ENCODE measurements at places on chromosomes 1 and 21.
A peak's percentile ranks its signal among the peaks of the same experiment; 100 is the strongest.

GRCh38 chr1:29157269-29157601 lies 24.5 kb downstream of the SRSF4 start:
- no peak for DNase-seq

GRCh38 chr1:218611916-218612585 lies 266.9 kb downstream of the TGFB2 start:
- no peak for DNase-seq

DNA sequence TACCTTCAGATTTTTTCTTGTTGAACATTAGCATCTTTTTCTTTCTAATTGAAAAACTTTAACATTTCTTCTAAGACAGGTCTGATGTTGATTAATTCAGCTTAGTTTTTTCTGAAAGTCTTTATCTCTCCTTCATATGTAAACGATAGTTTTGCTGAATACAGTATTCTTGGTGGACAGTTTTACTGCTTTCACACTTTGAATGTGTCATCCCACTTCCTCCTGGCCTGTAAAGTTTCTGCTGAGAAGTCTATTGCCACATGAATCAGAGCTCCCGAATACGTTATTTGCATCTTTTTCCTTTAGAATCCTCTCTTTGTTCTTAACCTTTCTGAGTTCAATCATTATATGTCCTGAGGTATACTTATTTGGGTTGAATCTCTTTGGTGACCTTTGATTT lies 344.2 kb downstream of the OLFM3 start:
- no peak for DNase-seq

DNA sequence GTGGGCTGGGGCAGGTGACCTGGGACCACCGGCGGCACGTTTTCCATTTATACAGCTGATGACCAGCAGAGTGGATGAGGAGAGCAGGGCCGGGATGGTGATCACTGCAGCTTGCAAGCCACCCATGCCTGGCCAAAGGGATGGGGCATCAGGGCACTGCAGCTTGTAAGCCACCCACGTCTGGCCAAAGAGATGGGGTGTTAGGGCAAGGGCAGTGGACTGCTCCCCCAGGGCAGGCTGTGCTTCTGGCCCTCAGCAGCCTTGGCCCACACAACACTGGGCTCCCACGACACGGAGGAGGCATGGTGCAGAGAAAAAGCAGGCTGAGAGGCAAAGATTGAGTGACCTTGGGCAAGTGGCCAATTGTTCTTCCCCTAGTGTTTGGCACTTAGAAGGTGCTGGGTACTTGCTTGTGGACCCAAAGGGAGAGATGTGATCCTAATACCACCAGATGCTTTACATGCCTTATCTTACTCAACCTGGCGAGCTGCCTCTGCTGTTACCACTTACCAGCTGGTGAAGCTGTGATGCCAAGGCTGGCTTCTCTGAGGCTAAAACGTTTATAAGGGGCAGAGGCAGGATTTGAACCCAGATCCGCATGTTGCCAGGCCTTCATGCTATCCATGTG lies 48.3 kb downstream of the TRIM62 start:
- DNase-seq, result no peak

DNA sequence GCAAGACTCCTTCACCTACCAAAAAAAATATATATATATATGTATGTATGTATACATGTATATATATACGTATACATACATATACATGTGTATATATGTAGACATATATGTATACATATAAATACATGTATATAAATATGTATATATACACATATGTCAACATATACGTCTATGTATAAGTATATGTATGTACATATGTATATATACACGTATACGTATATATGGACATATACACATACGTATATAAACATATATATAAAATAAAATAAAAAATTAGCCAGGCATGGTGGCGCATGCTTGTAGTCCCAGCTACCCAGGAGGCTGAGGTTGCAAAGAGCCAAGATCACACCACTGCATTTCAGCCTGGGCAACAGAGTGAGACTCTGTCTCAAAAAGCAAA lies 31.6 kb downstream of the BRWD1 start:
- DNase-seq, result no peak

DNA sequence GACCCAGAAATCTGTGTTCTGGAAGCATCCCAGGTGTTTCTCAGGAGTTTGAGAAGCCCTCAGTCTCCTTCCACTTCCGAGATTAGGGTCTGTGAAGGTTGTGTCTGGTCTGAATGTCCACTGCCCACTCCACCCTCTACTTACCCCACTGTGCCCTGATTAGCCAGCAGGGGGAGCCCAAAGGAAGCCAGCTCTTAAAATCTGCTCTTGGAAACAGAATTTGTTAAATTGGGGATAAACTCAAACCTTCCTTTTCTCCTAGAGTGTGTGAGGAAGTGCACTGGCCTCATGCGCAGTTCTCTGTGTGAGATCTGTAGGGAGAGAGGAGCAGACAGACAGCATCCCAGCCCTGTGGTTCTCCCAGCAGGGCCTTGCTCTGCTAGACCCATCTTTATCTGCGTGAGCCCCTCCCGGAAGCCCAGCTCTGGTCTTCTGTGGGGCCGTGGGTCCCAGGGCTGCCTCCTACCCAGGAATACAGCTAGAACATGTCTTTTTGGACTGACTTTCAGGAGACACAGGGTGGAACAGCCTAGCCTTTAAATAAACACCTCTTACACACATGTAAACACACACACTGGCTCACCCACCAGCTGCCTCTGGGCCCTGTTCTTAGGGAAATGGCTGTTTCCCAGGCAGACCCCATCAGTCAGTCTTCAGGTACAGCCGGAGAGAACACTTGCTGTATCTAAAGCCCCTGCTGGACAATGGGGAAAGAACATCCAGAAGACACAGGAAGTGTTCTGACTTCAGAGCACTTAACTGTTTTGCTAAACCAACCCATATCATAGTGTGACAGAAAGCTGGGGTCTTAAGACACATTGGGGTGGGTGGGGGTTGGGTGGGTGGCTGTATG lies 52.2 kb downstream of the SMYD2 start:
- DNase-seq, result peak; percentile 59

DNA sequence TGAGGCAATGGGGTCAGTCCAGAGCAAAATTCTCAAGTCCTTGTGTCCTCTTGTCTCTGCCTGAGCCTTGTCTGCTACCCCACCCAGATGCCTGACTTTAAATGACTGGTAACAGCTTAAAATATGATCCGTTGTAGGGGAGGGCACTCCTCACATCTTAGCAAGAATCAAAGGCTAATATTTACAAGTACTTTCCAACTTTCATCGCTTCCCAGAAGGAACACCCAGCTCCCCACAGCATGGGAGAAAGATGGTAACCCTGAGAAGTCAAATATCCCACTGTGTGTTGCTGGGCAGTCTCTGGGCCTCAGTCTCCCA lies 5.2 kb downstream of the ECE1 start:
- no peak for DNase-seq

DNA sequence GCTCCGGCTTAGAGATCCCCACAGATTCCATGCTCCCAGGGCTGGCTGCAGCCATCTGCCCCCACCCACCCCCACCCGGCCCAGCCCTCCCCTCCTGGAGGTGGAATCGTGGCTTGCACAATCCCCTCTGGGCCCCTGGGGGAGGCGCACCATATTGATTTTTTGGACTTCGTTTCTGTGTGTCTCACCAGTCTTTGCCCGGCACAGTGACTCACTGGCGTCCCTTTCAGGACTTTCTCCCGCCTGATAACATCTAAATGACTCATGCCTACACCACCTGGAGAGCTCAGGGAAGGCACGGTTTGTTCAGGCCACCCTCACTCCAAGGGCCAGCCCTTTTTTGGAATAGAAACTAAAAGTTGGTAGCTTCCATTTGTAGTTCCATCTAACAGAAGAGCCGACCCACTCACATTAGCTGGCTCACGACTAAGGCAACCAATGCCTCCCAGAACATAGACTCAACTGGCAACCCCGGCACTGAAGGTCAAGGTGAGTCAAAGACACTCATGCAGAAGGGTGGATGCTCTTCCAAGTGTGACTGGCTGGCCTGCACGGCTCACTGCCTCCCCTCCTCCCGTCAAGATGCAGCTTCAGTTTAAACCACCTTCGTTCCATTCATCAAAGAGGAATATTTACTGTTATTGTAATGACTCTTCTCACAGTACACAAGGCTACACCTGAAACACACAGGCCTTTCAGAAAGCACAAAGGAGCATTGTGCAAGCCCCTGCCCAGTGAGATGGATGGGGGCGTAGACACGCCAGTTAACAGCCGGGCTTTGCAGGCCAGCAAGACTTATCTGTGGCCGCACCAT lies 18.1 kb upstream of the ETS2 start:
- DNase-seq, result peak; percentile 74

- no peak for DNase-seq
Measured at GRCh38 chr1:30915491-30916230, 7.1 kb upstream of the SDC3 start.

- DNase-seq, result no peak
Measured at GRCh38 chr1:35524106-35524505, 33.1 kb downstream of the KIAA0319L start.

DNA sequence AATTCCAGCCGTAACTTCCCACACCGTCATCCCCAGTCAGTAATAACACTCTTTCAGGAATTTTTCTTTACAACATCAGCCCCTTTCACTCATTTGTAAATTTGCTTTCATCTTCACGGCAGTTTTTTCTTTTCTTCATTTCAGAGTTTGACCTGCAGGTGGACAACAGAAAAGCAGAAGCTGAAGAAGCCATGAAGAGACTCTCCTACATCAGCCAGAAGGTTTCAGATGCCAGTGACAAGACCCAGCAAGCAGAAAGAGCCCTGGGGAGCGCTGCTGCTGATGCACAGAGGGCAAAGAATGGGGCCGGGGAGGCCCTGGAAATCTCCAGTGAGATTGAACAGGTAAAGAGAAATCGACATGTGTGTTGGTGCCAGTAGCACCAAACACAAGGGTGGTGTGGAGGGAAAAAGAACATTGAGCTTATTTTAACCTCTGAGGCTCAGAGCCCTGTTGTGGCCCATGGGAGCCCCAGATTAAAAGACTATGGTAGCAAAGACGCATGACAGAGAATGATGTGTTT lies 53.2 kb downstream of the LAMC2 start:
- no peak for DNase-seq

GRCh38 chr1:197343663-197344273 lies 75.7 kb downstream of the CRB1 start:
- no peak for DNase-seq

DNA sequence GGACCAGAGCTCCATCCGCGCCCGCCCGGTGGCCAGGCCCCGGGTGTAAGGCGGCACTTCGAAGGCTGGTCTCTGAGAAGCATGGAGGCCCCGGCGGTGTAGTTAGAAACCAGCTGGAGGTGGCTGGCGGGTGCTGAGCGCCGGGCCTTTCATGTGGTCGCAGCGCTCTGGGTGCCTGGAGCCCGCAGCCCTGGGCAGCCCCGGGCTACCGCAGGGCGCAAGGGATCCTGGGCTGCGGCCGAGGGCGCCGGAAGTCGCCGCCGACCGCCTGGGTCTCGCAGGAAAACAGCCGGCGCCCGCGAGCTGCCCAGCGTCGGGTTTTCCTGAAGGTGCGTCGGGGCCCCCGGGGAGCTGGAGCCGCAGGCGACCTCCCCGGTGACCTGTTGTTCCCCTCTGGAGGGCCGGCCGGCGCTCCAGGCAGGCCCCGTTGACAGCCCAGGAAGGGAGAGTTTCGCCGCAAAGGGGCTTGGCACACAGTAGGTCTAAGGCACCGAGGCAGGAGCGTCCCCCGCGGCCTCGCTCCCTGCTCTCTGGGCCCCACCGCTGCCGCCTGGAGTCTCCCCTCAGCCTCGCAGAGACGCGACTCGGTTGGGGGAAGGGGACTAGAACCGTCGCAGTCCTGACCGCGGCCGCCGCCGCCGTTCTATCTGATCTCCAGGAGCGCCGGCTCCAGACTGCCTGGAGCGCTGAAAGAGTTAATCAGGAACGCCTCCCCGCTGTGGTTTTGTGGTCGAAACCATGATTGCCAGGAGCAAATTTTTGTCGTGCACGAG lies 2.7 kb downstream of the GRHL3 start:
- DNase-seq, result peak; percentile 91

DNA sequence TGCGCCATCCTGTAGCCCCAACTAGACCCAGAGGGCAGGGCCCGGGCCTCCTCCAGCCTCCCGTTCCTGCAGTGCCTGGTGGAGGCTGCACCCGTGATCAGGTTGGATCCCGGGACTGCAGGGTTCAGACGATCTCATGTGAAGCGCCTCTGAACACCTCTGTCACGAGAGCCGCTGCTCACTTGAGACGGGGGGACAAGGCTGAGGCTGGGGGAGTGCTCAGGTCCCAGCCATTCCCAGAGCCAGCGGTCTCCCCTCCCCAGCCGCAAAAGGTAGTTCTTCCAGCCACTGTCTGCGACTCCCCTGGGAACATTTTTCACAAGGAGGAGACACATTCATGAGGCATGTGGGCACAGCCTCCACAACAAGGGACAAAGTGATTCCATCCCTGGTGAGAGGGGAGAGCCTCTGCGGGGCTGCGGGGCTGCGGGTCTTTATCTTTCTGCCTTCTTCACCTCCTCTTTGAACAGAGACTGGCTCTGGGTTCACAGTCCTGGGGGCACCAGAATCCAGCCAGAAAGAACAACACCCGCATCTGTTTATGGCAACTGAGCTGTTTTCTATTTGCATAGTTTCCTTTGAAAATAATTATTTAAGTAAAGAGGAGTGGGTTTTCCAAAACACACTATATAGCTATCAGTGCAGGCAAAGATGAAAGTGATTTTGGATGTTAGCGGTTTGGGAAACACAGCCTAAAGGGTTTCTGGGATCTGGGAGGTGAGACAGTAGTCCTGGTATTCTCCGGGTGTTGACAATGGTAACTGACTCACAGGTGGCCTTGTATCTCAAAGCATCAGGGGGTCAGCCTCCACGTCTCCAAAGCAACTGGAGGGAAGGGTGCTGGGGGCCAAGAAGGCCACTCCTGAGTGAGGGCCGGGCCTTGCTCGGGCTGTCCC lies 13.0 kb upstream of the LDLRAP1 start:
- DNase-seq, result no peak

GRCh38 chr1:156468693-156469345 lies 31.8 kb downstream of the MEF2D start:
- DNase-seq, result no peak

DNA sequence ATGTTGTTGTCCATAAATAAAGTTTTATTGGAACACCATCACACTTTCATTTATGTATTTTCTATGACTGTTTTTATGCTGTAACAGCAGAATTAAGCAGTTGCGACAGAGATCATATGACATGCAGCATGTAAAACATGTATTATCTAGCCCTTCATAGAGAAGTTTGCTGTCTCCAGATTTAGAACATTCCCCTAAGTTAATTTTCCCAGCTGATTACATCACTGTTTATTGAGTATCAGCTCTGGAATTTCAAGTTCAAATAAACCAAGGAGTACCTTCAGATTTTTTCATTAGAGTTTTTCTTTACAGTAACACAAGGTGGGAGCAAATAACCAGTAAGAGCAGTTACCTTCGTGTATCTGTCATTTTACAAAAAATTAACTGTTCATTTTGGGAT lies 792.8 kb downstream of the USP25 start:
- peak; percentile 84 for DNase-seq

- no peak for DNase-seq
Measured at GRCh38 chr1:202214089-202214843, 20.7 kb downstream of the LGR6 start.

DNA sequence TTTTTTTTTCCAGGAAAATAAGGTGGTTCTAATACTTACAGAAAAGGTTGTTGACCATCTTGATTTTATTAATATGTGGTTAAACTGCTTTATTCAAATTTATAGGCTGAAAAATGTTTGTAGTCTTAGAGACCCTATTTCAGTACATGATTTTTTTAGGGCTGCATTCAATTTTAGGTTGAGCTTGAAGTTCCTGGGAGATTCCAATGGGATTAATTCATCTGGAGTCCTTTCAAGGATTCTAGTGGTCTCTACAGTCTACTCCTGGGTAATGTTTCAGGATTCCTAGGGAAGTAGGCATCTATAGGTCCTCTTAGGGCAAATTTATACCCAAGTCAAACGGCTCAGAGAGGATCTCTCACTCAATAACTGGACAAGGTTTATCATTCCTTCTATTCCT lies 126.7 kb downstream of the HMCN1 start:
- DNase-seq, result no peak

Measured in iris pigment epithelial cell (primary cell).